M059J (cell line): ENCODE measurements at places on chromosomes 2 and 18.

DNA sequence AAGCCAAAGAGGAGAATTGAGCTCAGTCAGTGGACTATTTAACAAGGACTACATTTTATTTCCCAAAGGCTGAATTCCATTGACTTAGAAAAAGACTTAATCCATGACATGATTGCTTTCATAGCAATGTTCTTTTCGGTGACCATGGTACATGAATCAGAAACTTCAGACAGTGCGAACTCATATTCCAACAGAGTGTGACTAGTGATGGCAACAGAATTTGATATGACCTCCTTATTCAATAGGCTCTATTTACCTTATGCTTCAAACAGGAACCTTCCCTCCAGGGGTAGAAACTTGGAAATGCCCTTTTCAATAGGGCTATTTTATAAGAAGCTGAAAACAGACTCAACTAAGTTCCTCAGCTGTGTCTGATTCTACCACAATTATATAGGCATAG lies 191.9 kb downstream of the RND3 start:
- DNase-seq: no peak

GRCh38 chr2:161371869-161372268 lies 44.2 kb upstream of the TBR1 start:
- no peak for DNase-seq

GRCh38 chr2:104856973-104857261 lies 3.0 kb downstream of the POU3F3 start:
- DNase-seq: no peak

DNA sequence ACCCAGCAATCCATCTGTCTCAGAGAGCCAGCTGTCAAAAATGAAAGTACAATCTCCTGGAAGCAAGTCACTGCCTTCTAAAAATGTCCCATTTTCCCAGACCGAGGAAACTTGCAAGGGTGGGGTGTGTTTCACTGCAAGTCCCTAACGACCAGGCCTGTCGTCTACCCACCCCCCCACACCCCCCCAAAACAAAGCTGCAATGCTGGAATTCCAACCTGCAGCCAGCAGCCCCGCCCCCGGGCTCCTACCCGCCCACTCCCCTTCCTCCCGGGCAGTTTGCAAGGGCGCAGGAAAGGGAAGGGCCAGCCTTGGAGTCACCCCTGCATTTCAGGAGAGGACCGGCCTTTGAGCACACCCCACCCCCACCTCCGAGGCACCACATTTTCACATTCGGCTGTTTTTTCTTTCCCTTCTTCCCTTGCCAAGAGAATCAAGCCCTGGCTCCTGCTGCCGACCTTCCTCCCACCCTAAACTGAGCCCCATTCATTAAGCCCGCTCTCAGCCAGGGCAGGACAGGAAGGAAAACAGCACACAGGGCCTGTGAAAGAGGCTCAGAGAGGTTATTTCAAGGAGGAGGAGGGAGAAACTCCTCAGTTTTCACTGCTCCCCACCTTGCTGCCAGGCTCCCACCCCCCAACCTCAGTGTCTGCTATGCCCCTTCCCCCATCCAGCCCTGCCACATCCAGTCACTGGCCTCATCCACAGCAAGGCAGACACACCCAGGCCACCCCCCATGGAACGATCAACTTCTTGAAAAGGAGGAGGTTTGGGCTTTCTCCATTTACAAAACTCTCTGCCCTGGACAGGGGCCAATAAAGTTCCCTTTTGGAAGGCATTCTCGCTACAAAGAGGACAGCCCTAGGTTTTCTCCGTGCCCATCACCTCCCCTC lies 11.3 kb downstream of the SMAD7 start:
- DNase-seq: no peak

- DNase-seq: no peak
Observed at GRCh38 chr2:98463081-98463481, 18.4 kb downstream of the INPP4A start.

DNA sequence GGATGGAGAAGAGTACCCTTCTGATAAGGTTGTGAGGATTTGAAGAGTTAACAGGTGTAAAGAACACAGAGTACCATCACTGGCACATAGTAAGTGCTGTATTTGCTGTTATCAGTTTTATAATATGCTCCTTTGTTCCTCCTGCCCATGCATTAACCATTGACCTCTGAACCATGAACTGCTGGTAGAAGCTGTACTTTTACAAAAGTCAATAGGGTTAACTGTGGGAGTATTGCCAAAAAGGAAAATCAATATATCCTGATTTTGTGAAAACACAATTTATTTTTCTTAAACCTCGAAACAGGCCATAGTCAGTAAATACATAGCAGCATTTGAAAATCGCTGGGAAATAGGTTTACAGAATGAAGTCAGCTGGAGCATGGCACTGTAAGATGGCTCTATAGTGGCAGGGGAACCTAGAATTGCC lies 18.9 kb upstream of the ACAA2 start:
- no peak for DNase-seq
